Stimulated activated CD4-positive, alpha-beta T cell treated with anti-CD3 and anti-CD28 coated beads, Interleukin-12 subunit alpha, Interleukin-12 subunit beta, amount 100 ng/mL, for 48 hours (primary cell): ENCODE measurements at places on chromosomes 3 and 15.

GRCh38 chr3:25139267-25139666, 288.8 kb upstream of the RARB start:
- no peak for DNase-seq

GRCh38 chr3:105527949-105528348, 161.2 kb downstream of the ALCAM start:
- DNase-seq, result peak; percentile 6

DNA sequence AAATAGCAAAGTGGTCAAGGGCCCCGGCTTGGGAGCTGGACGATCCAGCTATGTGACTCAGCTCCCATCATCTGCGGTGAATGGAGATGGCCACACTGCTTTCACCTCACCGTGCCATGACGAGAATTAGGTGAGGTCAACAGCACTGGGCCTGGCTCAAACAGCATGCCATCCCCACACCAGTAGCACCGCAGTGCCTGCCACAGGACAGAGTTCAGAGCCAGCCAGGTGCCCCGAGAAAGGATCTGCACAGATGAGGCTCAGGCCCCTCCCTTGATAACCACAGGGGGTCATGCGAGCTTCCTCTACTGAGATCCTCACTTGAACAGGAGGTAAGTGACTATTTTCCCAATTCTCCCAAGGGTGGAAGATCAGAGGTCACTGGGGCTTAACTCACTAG, 29.4 kb downstream of the ZXDC start:
- no peak for DNase-seq

DNA sequence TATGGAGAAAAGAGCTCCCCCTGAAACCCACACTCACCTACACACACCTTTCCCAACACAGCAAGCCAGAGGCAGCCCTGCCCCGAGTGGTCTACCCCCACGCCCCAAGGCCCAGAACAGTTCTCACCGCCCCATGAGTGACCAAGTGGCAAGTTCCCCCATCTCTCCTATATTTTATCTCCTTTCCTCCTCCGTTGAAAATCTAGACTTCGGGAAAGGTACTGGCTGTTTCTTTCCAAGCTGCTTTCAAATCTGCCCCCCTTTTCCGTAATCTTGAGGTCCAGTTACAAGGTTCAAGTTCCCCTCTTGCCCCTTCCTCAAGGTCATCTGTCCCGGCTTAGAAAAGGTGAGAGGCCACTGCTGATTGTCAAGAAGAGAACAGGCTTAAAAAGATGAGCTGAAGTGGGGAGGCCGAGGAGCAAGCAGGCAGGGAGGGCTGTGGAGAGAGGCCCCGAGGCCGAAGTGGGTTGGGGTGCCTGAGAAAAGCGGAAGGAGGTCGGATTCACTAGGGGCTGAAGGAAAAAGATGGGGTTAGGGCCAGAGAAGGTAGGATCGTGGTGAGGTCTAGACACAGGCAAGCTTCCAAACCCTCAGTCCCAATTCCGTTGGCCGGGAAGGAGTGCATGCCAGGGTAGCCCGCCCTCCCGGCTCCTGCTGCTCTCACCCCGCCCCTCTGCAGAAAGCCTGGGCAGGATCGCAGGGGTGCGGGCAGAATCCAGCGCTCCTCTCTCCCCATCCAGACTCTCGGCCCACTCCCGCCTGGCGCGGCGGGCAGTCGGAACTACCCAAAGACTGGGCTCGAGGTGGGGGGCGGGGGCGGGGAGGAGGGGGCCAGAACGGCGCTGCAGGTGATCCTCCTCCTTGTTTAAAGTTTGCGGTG, 1.7 kb downstream of the SEMA5B start:
- DNase-seq, result no peak

- no peak for DNase-seq
These were observed 59.3 kb downstream of the RYR3 start for GRCh38 chr15:33369941-33370622.

GRCh38 chr3:45057557-45057956, 31.5 kb downstream of the CLEC3B start:
- no peak for DNase-seq

GRCh38 chr3:47712398-47712797, 69.3 kb downstream of the SMARCC1 start:
- no peak for DNase-seq

DNA sequence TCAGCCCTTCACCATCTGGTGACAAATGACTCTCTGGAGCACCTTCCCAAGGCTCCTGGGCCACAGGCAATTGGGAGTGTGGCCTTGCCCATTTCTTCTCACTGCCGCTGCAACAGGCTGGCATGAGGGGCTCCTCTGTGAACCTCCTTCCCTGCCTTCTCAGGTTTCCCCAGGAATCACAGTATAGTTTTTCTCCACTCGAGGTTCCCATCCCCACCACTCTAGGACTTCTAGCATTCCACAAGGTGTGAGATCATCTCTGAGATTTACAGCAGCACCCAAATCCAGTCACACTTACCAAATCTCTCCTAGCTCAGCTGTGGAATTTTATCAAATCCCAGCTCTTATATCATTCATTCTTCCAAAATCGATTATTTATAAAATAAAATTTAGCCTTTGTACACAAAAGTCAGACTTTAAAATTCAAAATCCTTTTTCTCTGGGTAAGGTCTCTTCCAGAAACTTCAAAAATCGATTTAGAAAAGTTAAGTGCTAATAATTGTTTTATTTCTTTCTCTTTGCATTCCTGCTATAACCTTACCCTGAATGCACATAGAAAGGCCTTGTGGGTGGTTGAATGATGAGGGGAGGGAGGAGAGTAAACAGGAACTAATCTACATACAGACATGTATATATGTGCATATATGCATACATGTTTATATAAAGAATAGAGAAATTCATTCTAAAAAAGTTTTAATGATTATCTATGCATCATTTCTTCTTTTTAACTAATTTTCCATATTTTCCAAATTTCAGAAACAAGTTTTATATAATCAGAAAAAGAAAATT, 18.9 kb upstream of the ATP13A4 start:
- DNase-seq, result no peak

DNA sequence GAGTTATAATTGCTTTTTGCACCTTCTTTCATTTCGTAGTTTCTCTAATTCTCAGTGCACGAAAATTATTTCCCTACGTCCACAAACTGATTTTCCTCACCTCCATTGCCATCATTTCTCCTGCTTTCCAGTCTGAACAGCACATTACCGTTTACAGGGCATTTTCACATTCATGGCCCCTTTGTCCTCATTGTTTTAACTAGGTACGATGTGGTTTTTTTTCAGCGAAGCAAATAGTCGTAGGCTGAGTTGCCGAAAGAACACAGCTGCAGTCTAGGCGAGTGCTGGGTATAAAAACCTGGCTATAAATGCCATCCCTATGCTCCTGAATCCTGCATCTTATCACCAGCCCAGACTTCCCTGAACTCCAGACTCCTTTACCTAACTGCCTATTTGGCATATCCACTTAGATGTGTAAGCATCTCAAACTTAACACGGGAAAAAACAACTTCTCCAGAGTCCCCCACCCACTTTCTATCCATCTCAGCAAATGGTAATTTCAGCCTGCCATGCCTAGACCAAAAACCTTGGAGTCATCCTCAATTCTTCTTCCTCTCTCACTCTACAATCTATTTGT, 691 bp upstream of the FSIP1 start:
- DNase-seq, result no peak

DNA sequence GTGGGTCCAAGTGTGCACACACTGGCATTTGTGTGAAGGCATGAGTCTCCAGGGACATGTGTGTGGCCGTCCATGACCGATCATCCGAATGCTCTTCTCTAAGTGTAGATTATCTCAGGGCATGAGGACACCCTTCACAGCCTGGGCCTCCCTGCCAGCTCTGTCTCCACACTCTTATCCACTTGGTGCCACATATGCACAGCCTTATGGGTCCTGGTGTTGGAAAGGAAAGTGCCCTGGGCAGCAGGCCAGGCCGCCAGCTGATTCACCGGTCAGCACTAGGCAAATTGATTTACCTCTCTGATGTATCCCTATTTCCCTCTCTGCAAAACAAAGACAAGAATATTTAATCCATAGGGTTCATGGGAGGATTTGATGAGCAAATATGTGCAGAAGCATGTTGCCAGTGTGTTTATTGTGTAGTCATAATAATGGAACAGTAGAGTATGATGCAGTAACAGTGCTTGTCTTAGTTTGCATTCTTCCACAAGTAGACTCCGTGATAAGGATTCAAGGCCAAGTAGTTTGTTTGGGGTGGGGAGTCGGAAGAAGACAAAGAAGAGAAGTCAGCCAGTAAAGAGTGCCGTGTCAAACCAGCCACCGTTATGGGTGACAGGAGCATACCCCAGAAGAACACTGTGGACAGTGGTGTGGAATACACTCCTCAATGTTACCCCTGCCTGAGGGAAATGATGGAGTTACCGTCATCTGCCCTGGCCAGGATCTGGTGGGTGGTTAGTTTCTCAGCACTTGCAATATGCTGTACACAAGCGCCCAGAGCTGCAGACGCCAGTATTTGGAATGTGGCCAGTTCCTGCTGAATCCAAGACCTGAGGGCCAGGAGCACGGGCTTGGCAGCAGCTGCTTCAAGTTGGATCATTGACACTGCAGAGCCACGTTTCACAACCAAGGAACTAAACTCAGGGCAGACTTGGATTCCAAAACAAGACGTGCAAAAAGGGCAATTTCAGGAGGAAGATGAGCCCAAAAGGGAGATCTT, 85.1 kb downstream of the MTHFS start:
- no peak for DNase-seq

- no peak for DNase-seq
These were observed 214.5 kb downstream of the XXYLT1 start for GRCh38 chr3:195056506-195056905.

DNA sequence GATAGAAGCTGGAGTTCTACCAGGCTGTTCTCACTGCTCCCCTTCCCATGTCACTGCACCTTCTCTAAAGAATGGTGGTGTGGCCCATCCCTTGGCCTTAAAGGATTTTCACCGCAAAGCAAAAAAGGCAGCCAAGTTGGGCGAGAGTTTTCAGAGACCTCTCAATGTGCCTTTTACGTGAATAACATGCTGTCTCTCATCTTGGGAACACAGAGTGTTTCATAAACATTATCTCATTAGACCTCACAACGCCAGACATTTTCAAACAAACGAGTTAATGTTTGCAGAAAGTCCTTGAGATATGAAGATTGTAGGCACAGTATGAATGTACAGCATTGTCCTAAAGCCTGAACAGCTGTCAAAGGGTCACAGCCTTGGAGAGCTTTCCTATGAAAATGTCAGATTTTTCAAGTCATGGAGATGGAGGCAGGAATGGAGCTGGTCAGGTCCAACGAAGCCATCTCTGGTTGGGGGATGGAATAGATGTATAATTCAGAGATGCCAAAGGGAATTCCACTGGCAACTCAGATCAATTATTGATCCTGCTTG, 21.3 kb downstream of the TM4SF1 start:
- DNase-seq, result no peak

DNA sequence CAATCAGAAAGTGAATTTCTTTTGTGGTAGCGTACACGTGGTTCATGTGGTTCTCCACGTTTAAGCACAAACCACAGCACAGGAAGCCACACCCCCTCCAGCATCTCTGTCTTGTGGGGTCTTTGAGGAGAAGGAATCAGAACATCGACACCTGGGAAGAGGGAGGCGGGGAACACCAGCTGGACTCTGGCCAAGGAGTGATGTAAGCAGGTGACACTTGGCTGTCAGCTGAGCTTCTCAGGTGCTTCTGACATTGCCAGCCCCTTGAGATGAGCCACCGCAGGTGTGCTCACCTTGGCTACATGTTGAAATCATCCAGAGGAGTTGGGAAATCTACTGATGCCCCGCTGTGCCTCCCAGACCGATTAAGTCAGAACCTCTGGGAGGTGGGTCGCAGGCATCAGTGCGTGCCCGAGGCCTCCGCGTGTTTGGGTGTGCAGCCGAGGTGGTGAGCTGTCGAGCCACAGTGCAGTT, 85.0 kb downstream of the FAM81A start:
- DNase-seq, result no peak

- DNase-seq, result no peak
These were observed 137.1 kb downstream of the CBLB start for GRCh38 chr3:105731686-105732085.

- no peak for DNase-seq
These were observed 14.8 kb upstream of the SEMA5B start for GRCh38 chr3:123042413-123042812.

DNA sequence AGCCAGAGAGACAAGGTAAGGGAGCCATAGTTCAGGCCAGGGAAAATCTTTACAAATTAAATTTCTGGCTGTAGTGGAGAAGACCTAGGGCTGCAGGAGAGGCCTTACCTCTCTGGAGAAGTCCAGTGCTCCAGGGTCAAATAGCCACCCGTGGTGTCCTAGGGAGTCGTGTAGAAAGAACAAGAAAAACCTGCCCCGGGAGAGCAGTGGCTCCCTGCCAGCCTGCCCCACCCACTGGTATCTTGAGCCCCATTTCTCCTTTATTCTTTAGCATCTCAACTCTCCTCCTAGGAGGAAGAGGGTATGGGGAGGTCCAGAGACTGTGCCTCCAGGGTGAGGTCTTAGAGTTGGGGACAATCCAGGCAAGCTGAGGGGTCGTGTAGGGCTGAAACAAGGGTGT, 32.1 kb upstream of the NTRK3 start:
- no peak for DNase-seq

GRCh38 chr15:85312486-85312885, 67.9 kb upstream of the AKAP13 start:
- no peak for DNase-seq

DNA sequence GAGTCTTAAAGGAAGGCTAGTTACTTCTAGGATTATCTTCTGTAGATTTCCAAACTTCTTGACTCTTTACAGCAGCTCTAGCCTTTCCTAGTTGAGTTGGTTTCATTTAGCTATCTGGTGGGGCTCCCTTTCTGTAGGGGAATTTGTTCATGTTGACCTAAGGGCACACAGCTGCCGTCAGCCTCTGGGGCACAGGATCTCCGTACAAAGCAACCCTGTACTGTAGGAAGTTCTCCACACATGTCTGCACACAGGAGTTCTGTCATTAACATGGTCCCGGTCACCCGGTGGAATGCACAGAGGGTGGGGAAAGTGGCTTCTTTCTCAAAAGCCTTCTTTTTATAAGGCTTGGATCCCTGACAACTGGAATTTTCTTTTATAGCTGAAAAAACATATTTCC, 88.7 kb upstream of the TNIK start:
- DNase-seq, result no peak

DNA sequence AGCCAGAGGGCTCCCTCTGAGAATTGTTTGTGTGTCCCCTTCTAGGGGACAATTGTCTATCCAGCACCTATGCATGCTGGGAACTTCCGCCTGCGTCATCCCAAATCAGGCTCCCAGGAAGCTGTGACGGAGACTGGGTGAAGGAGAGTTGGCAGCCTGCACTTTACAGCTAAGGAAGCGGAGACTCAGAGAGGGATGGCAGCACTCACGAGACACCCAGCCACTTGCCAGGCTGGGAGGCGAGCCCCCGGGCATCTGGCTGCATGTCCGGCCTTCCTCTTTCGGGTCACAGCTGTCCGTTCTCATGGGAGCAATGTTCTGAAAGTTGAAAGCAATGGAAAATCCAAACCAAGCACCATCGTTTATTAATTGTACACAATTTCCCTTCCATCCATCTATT, 45.5 kb upstream of the SLC6A11 start:
- DNase-seq, result no peak

- DNase-seq, result no peak
These were observed 9.5 kb upstream of the CSPG4 start for GRCh38 chr15:75721923-75722870.
